ENCODE measurements at places on chromosomes 4 and X.

- DNase-seq = no peak
Measured at GRCh38 chr4:120636120-120636630, 286.4 kb downstream of the PRDM5 start.

DNA sequence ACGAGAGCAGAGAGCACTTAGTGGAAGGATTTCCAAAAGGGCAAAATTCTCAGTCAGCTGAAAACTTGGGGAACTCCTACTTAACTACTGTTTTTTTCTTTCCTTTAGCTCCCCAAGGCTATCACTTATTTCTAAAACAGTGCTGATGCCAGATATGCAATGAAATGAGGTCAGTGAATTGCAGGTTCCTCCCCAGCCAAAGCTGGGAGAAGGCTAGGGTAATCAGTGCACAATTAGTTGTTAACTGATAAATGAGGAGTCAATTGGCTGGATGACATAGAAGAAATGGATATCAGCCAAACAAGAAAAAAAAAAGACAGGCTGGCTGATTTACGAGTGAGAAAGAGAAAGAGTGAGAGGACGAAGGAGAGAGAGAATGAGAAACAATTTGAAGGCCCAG, 195.6 kb downstream of the GPC3 start:
- no peak for DNase-seq

- no peak for DNase-seq
Measured at GRCh38 chr4:100842856-100843255, 325.0 kb upstream of the EMCN start.

DNA sequence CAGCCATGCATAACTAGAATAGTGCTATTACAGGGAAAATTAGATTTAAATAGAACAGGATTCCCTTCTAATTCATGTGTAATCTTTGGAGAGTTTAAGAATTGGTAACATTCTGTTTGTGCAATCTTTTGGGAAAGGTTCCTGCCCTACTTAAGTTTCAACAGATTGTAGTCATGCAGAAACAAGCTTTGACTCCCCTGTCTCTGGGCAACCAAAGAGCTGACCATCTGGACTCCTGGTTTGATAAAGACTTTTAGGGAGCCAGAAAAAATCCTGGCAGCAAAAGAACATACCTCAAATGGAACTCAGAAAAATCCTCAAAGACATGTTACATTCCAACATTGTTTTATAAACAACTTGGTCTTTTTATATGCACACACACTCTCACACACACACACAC, 191.1 kb upstream of the NEIL3 start:
- no peak for DNase-seq

DNA sequence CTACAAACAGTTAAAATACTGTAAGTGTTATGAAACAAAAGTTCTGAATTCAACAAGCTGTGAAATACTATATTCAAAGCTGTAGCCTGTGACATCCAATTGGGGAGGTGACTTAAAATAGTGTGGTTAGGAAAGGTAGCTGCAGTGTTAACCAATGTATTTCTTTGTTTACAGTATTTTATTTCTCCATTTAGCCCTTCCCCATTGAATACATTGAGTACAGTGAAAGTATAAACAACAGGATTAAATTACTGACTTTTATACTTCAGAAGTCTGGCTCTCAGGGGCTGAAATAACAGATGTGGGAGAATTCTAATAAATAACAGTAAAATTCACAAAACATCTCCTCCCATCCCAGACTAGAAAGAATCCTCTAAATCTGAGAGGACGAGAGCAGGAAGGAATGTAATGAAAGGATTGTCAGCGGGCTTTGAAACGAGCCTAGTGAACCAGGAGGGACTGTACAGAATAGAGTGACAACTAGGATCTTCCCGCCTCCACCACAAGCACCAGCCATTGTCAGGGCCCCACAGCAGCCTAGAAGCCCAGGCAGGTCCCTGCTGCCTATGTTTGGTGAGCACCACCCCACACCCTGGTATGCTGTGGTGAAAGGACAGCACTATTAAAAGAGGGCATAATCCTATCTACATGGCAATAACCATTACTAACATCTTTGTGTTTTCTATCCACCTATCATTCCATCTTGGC, 73.7 kb downstream of the SPCS3 start:
- no peak for DNase-seq

DNA sequence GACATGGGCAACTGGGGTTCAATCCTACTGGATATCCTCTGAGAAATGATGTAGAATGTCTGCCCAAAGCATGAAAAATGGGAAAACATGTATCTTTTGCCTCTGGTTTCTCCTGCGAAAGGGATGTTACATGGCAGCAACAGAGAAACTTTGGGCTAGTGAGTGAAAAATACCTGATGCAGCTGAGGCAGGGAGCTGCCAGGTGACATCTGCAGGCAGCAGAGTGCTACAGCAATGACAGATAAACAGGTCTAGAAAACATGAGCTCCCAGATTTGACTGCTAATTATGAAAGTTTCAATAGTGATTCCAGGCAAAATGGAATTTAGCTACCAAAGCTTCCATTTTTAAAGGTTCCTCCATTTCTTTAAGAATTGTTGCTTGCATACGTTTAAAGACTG, 4.8 kb upstream of the CXCL1 start:
- DNase-seq = peak; percentile 20

DNA sequence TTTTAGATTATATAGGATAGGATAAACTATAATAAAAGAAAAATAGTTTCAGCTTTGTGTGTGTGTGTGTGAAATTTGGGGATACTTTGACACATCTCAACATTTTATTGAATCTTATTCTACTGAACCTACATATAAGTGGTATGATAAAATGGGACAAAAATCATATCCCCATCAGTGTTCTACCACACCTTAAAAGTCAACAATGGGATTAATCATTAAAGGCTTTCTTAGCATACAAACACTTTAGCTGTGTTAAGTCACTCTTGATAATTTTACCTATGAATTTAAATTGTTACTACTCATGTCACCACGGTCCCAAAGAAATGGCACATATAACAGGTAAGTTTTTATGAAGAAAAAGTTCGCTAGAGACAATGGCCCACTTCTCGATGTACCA, 37.7 kb upstream of the LRBA start:
- no peak for DNase-seq

GRCh38 chrX:52923781-52924241, 26.7 kb downstream of the FAM156B start:
- no peak for DNase-seq
